ENCODE measurements at places on chromosomes 3 and 15.

DNA sequence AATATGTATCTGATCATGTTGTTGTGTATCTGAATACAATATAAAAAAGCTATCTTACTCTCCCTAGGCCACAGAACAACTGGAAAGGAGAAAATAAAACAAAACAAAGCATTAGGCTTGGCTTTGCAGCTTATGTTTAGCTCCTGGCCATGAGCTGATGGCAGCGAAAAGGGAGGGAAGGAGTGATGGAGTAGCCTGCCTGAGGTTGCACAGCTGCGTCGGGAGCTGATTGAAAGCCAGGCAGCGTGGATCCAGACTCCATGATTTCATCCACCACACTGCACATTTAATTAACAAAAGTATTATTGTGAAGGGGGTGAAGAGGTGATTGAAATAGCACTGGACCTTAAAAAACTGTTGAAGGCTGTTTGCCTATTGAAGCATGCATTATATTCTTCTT, 212.2 kb downstream of the GABRG3 start:
- no peak for DNase-seq

DNA sequence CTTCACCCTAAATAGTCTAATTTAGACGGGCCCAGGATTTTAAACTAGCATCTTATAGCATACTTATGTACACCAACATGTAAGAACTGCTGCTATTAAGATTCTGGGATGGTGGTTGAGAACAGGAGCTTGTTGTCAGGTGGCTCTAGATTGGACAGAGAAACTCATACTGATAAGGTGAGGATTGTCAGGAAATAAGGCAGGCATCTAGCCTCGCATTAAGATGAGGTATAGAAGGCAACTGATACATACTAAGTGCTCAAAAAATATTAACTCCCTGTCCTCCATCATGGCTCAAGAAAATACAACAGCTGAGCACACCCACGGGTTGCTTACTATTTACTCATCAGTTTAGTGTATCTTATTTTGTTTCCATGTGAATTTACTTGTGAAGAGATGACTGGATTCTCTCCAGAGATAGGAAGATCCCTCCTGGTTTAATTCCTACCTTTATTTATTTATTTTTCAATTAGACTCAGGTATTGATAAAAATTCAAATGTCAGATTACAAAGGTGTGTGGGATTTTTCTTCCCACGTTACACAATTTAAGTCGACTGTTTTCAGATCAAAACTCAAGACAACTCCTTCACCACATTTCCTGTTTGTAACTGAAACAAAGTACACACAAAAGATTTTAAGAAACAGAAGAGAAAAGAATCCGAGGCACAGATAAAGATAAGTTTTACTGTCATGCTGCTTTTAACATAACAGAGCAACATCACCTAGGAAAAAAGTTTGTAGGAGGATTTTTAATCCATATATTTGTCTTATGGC, at the start of gene TRAT1:
Gene TRAT1 (plus strand): TSS at position 664 of the 775 bp plus-strand sequence. CDS start 142 bp downstream, outside the sequence.
- DNase-seq = no peak

- no peak for DNase-seq
Observed at GRCh38 chr3:62667714-62668113, 207.5 kb downstream of the CADPS start.

- DNase-seq = no peak
Observed at GRCh38 chr3:8979262-8979661, 16.0 kb upstream of the RAD18 start.

DNA sequence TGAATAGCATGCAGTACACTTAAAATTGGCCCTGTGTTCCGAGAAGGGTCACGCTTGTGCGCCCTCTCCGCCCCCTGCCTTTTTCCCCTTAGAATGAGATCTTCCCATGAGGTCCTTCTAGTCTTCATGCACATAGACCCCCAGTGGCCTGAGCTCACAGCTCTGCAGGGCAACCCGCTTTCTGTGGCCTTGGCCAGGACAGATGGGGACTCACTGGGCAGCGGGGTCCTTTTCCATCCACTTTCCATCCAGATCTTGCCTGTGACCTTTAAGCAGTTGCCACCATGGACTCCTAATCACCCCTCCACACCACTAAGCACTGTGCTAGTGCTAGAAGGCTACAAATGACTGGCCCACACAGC, 244.4 kb downstream of the UACA start:
- DNase-seq = no peak

DNA sequence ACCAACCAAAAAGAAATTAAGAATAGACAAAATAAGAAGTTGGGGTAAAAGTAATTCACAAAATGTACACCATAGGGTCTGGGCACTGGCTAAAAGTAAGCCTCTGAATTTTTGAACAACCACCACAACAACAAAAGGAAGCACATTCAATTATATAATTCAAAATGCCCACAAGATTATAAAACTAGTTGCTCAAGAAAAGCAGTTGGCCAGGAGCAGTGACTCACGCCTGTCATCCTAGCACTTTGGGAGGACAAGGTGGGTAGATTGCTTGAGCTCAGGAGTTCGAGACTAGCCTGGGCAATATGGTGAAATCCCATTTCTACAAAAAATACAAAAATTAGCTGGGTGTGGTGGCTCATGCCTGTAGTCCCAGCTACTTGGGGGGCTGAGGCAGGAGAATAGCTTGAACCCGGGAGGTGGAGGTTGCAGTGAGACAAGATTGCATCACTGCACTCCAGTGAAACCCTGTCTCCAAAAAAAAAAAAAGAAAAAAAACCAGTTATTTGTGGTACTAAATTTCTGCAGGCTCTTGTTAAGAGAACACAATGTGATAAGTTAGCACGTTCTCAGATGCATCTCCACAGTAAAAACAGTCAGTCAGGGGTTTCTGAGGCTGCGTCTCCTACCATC, 6.6 kb upstream of the ATP11B start:
- DNase-seq = no peak
